Fibroblast of skin of left quadriceps (primary cell): ENCODE measurements at places on chromosomes 6 and 20.
A peak's percentile ranks its signal among the peaks of the same experiment; 100 is the strongest.

GRCh38 chr6:6654599-6655575 lies 66.4 kb downstream of the LY86 start:
- DNase-seq = peak; percentile 3

DNA sequence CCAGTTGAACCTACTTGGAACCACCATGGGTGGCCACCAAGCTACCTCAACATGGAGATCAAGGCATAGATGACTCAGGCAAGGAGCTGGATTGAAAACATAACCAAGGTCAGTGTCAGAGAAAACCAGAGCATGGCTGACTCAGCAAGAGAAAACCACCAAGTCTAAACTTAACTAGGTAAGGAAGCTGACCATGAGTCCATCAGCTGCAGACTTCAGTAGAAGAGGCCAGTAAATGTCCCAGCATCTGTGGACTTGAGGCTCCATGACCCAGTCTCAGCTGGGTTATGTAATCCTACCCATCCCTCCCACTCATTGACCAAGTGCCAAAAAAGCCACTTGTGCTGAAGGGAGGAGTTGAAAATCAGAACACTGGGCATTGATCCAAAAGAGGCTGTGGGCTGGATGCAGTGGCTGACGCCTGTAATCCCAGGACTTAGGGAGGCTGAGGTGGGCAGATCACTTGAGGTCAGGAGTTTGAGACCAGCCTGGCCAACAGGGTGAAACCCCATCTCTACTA lies 93.7 kb upstream of the CBLN4 start:
- no peak for DNase-seq

- DNase-seq = peak; percentile 65
These were observed 293.7 kb upstream of the TCF21 start for GRCh38 chr6:133595111-133595761.

DNA sequence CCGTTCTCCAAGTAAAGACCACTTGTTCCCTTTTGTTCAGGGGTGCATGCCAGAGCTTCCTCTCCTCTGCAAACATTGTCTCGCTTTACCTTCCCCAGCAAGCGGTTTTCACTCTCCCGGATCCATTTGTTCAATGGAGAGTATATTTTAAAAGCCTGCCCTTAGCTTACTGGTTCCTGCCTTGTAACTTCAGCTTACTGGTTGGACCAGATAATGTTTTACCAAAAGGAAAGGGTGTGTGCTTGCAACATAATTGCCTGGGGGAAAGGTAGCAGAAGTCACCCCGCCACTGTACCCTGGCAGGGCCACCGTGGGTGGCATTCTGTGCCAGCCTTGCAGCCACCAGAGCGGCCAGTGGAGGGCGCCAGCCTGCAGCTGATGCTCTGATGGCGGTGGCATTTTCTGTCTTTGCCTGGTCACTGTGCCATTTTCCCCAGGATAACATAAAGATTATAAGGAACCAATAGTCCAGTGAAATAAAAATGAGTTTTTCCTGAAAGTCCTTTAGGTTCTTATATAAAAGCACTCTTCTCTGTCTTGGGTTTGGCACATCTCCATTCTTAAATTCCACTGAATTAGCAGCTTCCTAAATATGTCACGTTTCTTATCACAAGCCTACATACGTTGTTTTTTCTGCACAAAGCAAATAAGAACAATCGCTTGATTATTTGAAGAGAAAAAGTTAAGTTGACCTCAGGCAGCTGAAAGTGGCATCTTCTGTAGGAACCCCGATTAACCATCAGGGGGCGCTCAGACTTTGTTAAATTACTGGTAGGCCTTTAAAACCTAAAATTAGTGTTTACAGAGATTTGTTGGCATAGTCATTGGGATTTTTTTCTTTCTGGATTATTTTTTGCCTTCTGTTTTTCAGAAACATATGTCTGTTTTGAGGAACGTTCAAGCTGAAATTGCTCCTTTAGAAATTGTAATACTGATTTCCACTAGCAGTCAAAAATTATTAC lies 67.4 kb upstream of the XRN2 start:
- DNase-seq = peak; percentile 28

GRCh38 chr20:49285813-49286494 lies 8.1 kb upstream of the ZNFX1 start:
- no peak for DNase-seq

GRCh38 chr6:43076464-43077332 lies 584 bp downstream of the PTK7 start:
- no peak for DNase-seq

- DNase-seq = no peak
These were observed 42.1 kb upstream of the LOC128125822 start for GRCh38 chr6:63530182-63530581.

- no peak for DNase-seq
These were observed 68.8 kb downstream of the PYGB start for GRCh38 chr20:25316506-25317190.

- DNase-seq = no peak
These were observed 50.2 kb downstream of the HDAC2 start for GRCh38 chr6:113920663-113921267.

DNA sequence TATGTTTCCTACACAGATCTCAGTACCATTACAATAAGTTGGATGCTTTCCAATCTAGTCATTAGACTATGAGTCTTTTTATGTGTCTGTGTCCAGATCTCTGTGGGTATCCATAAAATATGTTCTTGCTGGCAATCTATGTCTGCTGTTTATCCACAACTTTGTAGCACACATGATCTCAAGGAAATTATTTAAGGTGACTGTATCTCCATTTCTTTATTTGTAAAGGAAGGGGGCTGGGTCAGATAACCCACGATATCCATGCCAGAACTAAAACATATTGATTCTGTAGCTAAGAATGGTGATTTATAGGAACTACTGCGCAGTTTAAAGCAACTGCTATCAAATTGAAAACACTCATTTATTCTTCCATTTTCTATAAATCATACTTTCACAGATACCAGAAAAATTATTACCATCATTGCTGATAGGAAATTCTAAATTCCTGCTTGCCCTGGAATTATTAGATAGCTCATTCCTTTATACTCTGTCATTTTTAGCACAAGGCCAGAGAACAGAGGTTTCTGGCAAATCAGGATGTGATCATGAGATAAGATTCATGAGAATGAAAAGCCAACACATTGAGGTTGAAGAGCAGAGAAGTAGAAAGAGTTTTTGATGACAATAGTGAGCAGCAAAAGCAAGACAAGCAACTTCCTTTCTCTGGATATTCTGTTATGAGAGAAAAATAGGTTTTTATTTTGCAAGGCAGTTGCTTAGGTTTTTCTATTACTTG lies 851.4 kb upstream of the CITED2 start:
- peak; percentile 49 for DNase-seq

- DNase-seq = no peak
These were observed 15.7 kb downstream of the ADISSP start for GRCh38 chr20:3751675-3752385.

- no peak for DNase-seq
These were observed 196.8 kb downstream of the ADGB start for GRCh38 chr6:146795479-146796133.

DNA sequence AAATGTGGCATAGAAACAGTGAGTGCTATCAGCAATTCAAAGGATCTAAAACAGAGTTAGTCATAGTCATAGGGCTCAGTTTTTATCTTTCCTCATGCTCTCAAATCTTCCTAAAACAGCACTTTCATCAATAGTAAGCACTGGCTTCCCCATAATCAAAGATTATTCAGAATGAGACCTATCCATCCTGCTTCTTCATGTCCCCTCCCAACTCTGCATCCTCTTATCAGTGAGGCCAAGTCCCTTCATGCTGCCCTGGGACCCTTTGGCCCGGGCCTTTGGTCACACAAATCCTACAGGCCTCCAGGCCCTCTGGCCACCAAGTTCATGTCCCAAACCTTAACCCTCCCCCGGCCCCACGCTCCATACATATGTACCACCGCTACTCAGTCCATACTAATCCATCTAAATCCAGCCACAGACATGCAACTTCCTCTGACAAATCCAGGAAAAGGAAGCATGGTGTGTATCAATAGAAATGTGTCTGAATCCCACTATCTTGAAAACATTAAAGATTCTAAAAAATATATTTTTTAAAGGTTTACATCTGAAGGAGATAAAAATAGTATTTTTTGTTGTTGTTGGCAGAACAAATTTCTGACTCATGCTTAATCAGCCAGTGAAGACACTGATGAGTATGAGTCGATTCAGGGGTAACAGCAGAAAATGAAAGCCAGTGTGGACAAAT lies 143.5 kb downstream of the PDE7B start:
- no peak for DNase-seq

GRCh38 chr6:148037496-148037895 lies 305.1 kb upstream of the SASH1 start:
- no peak for DNase-seq

GRCh38 chr6:88920088-88920487 lies 43.3 kb downstream of the RNGTT start:
- DNase-seq = no peak

DNA sequence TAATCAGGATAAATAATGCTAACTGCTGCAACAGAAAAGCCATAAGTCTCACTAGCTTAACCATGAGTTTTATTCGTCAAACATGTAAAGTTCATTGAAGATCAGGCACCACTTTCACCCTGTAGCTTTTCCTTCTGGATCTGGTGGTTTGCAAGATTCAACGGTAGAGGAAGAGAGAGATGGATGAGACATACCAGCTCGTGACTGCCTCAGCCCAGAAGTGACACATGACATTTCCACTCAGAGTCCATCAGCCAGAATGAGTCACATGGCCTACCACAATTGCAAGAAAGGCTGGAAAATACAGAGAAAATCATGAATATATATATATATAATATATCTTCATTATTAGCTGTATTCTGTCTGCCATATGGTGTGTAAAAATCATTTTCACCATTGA lies 29.0 kb downstream of the SPTLC3 start:
- no peak for DNase-seq

DNA sequence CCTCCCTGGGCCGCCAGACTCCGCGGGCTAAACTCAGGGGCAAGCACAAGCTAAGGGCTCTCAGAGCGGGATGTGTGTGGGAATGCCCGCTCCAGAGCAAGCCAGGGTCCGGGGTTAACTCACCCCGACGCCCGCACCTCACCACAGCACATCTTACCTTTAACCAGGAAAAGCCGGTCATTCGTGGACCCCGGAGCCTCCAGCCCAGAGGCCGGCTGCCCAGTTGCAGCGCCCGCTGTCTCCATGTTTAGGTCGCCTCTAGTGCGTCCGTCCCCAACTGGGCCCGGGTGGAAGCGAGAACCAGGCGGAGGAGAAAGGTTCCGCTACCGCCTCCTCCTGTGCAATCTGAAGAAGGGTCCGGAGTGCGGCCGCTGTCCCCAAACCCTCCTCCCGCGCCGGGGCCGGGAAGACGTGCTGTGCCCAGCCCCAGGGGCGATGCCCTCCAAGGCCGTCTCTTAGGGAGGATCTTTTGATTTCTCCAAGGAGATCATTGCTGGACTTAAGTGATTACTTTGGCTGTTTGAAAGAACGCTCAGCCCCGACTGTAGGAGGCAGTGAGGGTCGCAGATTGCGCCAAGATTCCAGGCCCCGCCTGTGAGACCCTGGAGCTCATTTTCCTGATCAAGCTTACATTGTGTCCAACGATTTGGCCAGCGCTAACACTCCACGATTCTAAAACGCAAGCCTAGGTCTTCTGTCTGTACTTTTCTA lies at the start of gene TMEM242:
TSS of gene TMEM242 (minus strand) at position 265 of the 711 bp plus-strand sequence. CDS start at position 245, 20 bp downstream.
- peak; percentile 83 for DNase-seq

GRCh38 chr6:81774542-81774941 lies 22.1 kb upstream of the TENT5A start:
- no peak for DNase-seq

GRCh38 chr20:32763202-32764004 lies 1.2 kb downstream of the DNMT3B start:
- DNase-seq = no peak

DNA sequence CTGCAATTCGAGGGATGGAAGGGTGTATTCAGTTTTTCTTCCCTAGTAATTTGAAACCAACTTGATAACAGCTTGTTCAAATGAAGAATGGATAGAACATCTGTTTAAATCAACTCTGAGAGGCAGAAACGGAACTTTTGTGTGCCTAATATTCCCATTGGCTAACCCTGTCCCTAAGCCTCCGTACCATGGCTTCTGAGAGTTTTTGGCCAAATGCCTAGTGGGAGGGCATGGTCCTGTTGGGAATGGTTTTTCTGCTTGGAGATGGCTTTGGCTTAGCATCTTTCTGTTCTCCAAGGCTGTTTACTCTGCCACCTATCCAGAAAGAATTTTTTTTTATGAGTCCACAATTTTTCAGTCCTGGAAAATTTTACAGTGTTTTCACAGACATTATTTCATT lies 126.7 kb upstream of the MLIP start:
- DNase-seq = no peak

DNA sequence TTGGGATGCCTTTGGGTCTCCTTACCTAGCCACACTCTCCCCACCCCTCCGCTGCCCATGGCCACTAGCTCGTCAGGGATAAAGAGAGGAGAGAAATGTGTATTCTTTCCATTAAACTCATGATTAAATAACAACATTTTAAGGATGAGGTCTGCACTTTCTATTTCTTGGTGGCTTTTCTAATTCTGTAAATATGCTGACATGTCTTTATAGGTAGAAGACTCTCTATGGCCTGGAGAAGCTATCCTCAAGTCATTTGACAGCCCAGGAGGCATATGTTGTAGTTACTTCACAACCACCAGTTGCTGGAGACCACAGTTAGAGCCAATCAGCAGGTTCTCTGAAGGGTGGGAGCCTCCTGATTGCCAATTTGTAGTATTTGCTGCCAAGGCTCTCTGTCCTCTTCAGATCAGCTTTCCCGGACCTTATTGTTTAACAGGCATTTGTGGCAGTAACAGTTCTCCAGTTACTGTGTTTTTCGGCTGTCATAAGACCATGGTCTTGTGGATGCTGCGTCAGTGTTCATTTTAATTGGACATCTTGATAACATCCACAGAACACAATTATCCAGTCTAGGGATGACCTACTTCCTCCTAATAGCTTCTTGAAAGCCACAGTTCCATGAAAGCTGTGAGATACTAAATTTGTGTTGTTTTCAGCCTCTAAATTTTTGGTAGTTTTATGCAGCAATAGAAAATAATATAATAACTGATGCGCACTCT lies 205.0 kb upstream of the KCNQ5 start:
- no peak for DNase-seq

- no peak for DNase-seq
These were observed 95.5 kb downstream of the SULF2 start for GRCh38 chr20:47689731-47690130.

DNA sequence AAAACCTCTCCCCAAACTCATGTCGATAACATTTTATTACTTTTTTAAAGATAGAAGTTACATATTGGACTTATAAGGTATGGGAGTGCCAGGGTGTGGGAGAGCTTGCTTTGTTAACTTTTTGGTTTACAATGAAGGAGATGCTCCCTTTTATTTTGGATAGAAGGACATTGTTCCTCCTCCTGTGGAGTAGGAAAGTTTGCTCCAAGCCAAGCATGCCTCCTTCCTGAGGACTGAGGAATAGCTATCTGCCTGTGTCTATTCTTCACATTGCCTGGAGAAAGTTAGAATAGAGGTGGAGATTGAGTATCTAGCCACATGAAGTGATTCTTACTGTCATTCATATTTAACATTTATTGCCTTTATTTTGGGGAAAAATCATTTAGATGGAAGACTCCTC lies 71.9 kb downstream of the EYA4 start:
- no peak for DNase-seq

DNA sequence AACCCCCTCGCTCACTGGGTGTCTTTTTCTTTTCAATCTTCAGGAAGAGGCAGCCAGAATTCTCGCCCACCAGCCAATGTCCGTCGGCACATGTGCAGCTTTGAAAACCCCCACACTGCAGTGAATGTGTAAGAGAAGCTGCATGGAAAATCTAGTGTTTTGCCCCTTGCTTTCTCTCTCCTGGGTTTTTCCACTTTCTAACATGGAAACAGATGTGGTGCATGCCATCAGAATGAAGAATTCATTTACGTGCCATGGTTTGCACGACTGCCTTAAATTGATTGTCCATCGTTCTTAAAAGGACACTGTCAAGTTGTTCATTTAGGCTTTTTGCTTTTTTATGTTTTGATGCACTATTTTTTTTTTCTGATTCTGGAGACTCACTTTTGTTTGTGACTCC lies 117.1 kb upstream of the RAB32 start:
- DNase-seq = no peak
